Calu3 (cell line): ENCODE measurements at places on chromosomes 13 and 19.

GRCh38 chr13:110411688-110412059 is 104.6 kb downstream of the COL4A2 start:
- DNase-seq, result no peak

DNA sequence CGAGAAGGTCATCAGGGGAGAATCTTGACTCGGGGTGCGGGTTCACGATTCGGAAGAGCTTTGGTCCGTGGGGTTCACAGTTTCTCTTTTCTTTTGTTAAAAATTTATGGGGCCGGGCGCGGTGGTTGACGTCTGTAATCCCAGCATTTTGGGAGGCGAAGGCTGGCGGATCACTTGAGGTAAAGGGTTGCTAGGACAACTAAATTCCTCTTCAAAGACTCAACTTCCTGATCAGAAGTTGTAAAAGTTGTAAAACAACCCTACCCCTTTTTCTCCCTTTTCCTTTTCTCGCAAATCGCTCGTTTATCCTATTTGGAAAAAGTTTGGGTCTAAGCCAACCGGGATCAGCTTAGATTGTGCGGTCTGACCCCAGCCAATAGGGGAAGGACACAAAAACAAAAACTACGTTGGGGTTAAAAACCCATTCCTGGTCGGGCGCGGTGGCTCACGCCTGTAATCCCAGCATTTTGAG is 673 bp downstream of the ZNF486 start:
- no peak for DNase-seq

DNA sequence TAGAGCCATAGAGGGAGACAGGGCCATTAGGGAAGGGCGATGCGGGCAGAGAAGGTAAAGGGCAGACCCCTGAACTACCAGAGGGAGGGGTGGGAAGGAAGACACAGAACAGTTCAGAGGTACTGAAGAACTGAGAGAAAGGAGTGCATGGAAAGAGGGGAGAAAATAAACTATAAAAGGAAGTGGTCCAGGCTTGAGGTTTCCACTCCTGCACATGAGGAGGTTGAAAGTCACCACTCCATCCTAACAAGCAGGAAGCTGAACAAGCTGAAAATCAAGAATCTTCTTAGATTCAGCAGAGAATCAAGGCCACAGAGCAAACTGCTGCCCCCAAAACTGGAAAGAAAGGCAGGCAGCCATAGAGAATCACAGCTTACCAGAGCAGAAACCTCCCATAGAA is 45.1 kb downstream of the MIPEP start:
- no peak for DNase-seq

DNA sequence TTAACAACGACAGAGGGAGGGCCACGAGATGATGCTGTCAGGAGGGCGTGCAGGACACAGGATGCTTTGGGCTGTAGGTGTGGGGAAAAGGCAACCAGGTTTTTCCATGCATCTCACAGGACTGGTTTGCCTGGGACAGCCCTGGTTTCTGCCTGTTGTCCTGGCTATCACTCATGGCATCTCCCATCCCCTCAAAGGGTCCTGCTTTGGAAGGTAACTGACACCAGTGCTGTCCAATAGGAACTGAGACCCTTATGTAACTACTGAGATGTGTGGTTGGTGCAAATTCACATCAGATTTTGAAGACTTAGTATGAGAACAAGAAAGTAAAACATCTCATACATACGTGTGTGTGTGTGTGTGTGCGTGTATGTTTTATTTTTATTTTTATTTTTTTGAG is 144.2 kb downstream of the URI1 start:
- no peak for DNase-seq

GRCh38 chr19:18894254-18895037 is 1.5 kb downstream of the CERS1 start:
- no peak for DNase-seq

DNA sequence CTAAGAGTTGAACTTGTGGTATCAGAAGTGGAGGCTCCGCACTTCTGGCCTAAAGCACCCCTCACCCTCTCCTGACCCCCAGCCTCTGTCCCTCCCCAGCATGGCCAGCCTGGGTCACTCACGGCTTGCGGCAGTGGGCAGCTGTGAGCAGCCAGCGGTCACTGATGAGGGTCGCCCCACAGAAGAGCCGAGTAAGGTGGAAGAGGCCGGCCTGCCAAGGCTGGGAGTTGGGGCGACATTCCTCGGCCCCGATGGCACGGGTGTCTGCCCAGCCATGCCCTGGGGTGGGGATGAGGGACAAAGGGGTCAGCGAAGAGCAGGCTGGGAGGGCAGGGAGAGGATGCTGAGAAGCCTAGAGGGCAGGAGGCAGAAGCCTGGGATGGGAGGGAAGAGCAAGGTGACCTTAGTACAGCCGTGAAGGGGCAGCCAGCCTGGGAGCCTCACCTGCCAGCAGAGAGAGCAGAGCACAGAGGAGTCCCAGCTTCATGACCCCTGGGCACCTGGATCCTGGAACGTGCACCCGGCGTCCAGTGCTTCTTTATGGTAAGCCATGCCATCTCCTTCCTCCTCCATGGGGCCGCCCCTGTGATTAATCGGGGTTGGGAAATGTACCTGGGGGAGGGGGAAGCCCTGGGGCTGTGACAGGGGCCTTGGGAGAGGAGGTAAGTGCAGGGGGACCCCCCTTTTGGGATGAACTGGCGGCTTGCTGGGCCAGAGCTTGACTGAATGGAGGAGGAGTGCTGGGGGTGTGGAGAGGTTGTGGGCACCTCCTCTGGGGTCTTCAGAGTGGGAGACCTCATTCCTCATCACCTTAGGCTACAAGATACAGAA is 7.9 kb upstream of the KLK8 start:
- no peak for DNase-seq

- no peak for DNase-seq
These were observed 624.0 kb upstream of the KLF12 start for GRCh38 chr13:74758188-74758587.

- DNase-seq, result no peak
These were observed 674.1 kb downstream of the SLITRK5 start for GRCh38 chr13:88345171-88345847.

DNA sequence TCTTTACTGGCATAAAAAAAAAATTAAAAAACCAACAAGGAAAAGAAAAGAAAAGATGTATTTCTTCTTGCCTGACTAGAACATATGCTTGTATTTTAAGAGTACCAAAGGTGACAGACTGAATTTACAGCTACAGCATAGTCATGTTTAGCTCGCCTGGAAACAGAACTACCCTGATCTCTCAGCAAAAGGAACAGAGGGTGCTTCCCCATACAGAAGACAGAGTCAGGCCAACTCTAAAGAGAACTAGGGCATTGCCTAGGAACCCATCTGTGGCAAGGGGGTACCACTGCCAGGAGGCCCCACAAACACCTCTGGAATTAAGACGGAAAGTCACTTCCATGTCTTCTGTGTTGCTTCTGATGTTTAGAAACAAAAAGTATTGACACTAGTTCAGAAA is 252.1 kb upstream of the STARD13 start:
- no peak for DNase-seq

DNA sequence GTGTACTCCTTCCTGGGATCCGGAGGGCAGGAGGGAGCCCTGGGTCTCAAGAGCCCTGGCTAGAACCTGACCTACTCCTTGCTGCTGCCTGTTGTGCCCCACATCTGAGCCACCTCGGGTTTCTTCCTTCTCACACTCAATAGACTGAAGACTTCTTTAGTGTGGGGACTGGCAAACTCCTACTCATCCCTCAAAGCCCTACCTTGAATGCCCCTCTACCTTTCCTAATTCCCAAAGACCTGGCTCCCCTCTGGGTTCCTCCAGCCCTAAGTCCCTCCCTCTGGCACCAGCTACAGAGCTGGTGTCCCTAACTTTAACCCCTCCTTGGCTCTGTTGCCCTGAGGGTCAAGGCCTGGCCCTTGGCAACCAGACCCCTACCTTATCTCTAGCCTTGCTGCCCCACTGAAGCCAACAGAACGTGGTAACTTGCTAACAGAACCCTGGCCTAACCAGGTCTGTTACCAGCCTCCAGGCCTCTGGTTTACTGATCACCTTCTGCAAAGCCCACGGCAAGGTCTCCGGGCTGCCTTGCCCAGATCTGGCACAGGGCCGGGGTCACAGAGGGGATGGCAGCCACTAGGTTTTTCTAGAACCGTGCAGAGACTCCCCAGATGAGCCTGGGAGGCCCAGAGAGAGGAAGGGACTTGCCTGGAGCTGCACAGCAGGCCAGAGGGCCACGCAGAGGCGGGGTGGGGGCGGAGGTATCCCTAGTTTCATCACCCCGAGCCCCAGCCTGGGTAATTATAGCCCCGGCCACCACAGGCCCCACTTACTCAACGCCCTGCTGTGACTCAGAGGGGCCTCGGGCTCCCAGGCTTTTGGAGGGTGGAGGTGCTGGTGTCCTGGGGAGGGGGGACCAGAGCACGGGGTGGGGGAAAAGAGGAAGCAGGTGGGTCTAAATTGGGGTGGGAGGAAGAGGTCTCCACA is 15.3 kb downstream of the ZBTB7A start:
- peak; percentile 69 for DNase-seq

GRCh38 chr19:55676383-55676782 is 1.4 kb downstream of the EPN1 start:
- no peak for DNase-seq

DNA sequence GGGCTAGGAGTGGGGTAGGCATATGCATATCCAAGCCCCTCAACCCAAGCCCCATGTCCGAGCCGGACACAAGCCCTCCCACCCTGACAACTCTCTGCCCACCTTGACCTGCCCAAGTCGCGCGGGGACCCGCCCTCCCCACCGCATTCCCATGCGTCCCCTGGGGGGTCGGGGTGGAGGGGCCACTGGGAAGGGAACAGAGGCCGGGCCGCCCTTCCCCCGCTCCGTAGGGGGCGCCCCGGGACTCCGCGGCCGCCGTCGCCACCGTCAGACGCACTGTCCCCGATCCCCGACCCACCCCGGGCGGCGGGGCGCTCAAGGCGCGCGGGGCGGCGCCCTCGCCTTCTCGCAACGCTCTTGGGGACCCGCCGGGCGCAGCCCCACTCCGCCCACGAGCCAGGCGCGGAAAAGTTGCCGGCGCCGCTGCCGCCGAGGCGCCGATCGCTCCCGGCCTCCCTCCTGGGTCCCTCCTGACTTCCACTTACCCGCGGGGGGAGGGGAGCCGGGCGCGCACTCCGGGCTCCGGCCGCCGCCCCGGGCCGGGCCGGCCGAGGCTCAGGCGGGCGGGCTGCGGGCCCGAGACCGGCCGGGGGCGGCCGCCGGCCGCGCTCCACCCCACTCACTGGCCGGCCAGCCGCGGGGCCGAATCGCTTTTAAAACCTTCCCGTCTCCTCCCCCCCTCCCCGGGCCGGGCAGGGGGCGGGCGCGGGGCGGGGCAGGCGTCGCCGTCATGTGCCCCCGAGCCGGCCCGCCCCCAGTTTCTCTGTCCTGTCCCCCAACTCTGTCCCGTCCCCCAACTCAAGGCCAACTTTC is 34.4 kb upstream of the NANOS3 start:
- peak; percentile 83 for DNase-seq

DNA sequence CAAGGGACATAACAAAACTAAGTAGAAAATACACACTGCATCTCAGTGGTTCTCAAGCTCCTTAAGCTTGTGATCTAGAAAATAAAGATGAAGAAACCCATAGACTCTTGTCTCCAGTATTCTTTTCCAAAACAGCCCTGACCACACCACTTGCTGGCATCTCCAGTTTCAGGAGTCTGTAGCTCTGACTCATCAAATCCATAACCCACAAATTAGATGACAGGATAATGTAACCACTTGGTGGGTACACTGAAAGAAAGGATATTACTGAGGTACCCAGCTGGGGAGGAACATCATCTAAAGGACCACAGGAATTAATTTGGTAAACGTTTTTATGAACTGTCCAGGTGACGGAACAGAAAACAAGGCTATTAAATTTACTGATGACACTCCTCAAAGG is 214.7 kb downstream of the VWA8 start:
- no peak for DNase-seq

DNA sequence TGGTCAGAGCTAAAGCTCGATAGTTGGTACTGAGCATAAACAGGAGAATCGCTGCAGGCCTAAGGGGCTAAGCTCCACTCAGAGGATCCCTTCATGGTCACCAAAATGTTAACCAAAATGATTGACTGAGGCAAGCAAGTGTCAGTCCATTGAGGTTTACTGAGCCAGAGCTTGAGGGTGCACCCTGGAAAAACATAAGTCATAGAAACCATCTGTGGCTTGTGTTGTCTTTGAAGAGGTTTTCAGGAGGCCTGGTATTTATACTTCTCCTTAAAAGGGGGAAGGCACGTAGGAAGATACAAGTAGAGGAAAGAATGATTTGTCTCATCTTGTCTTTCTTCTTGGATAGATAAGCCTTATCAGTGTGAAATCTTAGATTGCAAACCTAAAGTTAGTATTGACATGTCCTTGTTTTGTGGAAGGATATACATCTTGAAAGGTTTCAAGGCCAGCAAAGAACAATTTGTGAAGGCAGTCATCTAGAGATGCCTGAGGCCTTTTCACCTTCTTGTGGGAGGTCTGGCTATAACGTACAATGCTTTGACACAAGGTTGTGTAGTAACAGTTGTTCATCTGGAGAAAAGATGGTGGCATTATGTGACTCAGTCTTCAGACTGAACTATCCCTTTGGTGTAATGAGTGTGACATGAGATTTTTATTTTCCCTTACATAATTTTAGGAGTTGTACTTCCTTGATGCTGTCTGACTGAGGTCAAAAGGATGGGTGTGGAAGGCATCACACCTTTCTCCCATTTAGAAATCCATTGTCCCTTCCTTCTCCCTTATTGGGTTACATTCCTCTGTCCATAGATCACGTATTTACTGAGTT is 14.7 kb upstream of the CEACAM6 start:
- no peak for DNase-seq

- DNase-seq, result no peak
These were observed 85.2 kb upstream of the FAM216B start for GRCh38 chr13:42696191-42696590.

DNA sequence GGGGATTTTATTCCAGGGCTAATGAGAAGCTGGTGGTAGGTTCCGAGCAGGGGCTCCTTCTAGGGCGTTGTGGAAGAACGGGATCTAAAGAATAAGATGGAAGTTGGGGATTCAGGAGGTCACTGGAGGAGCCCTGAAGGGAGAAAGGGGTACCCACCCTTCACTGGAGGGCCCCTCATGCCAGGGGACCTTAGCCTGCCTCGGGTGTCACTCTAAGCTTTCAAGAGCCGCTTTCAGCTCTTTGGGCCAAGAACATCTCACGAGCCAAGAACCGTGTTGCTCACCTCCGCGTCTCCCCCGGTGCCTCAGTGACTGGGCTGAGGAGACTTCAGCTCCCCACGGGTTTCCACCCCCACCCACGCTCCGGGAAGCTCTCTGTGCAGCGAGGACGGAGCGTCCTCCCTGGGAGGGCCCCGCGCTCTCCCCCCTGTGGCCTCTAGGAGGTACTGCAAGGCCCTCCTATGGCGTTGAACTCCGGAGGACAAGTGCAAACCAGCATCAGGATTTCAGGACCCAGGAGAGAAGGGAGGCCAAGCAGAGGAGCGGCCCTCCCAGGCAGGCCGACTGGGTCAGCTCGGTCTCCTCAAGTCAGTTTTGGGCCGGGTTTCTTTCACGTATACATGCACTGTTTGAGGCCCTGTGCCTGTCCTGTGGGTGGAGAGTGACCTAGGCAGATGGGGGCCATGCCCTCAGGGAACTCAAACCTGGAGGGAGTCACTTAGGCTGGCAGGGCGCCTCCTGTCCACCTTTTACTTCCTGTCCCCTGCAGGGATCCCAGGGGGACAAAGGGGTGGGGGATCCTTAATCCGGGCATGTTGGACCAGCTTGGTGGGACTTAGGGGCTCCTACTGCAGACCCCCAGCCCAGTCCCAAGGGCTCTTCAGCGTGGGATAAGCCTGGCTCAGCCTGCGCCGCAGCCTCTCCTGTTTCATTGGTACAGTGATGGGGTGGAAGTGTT is 5.1 kb upstream of the KRTDAP start:
- peak; percentile 79 for DNase-seq

- DNase-seq, result no peak
These were observed 457.3 kb upstream of the MIR17HG start for GRCh38 chr13:90889906-90890834.

- DNase-seq, result peak; percentile 75
These were observed 5.2 kb downstream of the TRIP10 start for GRCh38 chr19:6744381-6745301.
